Lower leg skin (tissue), 4 donors: ENCODE measurements at places on chromosomes 12 and 14.
A peak's percentile ranks its signal among the peaks of the same experiment; 100 is the strongest.

- no peak for DNase-seq
These were observed 36.1 kb upstream of the SLC16A7 start for GRCh38 chr12:59559696-59560095.

- no peak for DNase-seq
These were observed 1082.1 kb downstream of the AACS start for GRCh38 chr12:126147321-126147720.

DNA sequence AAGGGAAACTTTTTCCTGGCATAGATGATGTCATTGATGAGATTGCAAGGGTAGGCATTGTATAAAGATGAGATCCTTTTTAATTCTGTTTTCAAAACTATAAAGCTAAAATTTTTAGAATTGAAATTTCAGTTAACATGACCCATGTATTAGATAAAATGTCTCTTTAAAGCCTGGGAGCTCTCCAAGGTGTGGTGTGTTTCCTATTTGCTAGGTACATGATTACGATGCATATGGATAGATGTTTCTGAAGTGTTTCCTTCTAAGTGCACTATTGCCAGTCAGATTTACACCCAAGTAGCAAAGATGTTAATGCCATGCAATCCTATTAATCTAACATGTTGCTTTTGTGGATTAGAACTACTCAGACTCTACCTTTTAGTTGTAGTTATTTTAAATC, 834.7 kb downstream of the DIO2 start:
- DNase-seq, result no peak

DNA sequence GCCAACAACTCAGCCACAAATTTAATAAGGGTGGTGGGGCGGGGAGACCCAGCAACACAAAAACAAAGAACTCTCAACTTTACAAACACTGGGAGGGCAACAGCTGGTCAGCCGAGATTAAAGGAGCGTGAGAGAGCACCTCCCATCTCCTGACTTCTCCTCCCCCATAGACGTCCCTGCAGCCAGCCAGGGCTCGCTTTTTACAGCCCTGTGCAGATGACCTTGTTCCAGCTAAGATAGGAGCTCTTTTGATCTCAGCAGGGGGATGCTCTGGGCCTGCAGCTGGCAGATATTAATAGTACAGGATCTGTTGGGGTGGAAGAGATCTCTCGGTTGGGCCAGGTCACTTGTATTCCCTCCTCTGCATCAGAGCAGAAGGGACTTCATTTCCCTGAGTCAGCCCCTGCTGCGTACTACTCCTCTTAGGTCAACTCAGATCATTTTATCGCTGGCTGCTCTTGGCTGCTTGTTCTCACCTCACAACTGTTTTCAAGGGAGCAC, 475.8 kb downstream of the RAD51B start:
- no peak for DNase-seq

GRCh38 chr12:121490401-121491281, 90.2 kb downstream of the KDM2B start:
- no peak for DNase-seq

DNA sequence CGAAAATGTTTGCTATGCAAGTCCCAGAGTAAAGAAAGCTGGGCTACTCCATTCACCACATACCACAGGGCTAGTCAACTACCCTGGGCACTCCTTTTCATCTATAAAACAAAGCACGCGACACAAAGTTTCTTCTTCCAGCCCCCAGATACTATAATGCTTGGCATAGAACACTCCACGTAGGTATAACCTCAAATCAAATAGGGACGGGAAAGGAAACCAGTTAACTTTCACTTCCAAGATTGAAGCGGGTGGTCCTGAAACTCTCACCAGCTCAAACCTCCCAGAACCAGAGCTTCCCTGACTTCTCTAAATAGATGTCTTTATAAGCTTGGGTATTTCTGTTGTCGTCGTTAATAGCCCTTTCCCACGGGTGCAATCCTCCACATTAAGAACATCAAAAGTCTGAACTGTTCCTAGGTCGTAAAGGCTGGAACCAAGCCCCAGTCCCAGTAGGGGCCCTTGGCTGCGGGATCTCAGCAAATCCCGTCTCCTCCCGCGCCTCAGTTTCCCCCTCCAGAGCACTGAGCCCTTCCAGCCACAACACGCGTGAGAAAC, 647 bp downstream of the LGMN start:
- DNase-seq, result no peak

DNA sequence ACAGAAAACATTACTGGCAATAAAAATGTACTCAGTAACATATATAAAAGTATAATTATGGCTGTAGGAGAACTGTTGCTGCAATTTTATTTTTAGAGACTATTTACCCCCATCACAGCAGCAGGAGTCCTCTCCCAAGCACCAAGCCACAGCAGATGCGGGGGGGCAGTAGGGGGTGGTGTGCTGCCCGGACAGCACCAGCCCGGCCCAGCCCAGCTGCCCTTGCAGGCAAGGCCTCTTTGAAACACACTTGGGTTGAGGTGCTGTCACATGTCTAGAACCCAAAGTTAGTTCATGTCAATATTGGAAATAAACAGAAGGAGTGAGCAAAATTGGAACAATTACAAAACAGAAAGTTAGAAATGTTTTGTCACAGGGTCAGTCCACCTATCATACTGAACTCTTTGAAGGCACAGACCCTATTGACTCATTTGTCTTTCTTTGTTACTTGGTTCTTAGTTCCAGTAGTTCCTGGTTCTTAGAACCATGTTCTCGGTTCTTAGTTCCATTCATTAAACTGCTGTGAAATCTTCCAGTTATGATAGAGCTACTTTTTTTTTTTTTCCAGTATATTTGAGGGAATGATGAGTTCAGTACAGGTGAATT, 22.7 kb downstream of the CCNK start:
- no peak for DNase-seq

- DNase-seq, result peak; percentile 91
These were observed at the start of gene PLEKHH1 for GRCh38 chr14:67532998-67533753. PLEKHH1 (plus strand) TSS chr14:67533290; CDS start chr14:67541868, 8,578 bp downstream.

GRCh38 chr12:59593761-59594160, 2.1 kb upstream of the SLC16A7 start:
- DNase-seq, result no peak

GRCh38 chr14:104813286-104813685, 12.4 kb downstream of the ZBTB42 start:
- DNase-seq, result no peak

DNA sequence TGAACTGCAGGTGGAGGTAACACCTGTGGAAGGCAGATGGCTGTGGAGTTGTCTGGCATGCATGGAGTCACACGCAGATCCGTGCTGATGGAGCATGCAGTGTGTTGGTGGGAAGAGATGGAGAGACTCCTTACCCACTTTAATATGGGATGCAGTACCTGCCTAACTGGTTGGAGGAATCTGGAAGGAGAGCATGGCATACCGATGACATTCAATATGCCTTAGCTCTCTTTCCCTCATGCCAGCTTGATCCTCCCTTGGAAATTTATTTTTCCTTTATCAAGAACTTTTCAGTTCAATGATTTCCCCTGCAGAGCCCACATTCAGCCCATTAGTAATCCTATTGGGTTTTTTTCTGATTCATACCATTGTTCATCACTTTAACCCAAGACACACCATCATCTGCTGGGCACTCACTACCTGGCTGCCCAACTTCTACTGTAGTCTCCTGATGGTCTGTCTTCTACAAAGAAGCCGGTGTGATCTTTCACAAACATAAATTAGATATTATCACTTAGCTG, 25.9 kb upstream of the NR2C1 start:
- no peak for DNase-seq

GRCh38 chr14:92558319-92558718, 44.7 kb downstream of the RIN3 start:
- no peak for DNase-seq

DNA sequence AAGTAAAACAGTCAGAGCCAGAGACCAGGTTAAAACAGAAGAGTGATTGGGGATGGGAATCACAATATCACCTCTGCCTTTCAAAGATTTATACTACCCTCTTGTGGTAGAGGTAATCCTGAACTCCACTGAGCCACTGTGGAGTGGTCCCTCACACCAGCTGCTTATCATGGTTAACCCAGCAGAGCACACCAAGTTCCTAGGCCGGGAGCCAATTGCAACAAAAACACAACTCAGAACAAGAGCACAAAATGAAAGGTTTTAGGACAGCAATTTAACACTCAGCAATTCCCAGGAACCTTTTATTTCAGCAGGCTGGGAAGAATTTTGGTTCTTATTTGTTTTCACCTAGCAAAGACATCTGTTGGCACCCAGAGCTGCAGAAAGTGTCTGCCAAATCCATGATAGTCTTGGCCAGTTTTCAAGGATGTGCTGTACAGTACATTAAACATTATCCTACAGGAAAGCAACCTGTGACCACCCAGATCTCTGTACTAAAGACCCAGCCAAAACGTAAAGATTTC, 220.5 kb upstream of the ATXN7L3B start:
- no peak for DNase-seq

DNA sequence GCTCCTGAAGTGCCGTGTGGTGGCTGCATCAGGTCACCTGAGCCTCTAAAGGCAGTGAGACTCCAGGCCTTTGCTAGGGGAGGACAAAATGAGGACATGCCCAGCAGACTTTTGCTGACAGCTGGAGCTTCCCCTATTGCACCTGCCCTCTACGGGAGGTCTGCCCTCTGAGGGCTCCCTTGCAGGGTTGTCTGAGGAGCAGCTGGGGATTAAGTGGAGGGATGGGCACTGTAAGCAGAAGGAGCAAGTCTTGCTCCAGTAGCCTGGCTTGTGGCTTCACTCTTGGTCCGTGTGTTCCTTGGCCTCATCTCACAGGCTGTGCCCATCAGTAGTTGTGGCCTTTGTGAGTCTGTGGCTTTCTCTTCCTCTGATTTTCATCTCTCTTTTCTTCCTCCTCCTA, 66.9 kb upstream of the NRXN3 start:
- no peak for DNase-seq

- no peak for DNase-seq
These were observed 13.0 kb upstream of the TMTC2 start for GRCh38 chr12:82673698-82674097.

DNA sequence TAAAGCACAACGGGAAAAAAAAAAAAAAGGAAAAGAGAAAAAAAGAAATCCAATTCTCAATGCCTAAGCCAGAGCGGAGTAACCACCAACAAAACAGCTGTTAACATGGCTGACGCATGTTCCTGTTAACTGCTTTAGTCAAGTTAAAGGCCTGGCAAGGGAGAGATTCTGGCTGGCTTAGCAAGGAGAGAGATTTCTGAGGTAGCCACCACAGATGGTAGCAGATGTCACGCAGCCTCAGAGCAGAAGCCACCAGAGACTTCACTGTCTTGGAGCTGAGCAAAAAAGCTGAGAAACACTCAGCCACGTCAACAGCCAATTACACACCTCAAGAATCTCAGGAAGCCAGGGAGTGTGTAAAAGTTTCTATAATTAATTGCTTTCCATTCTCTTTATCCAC, 87.1 kb downstream of the TMCC3 start:
- DNase-seq, result no peak

DNA sequence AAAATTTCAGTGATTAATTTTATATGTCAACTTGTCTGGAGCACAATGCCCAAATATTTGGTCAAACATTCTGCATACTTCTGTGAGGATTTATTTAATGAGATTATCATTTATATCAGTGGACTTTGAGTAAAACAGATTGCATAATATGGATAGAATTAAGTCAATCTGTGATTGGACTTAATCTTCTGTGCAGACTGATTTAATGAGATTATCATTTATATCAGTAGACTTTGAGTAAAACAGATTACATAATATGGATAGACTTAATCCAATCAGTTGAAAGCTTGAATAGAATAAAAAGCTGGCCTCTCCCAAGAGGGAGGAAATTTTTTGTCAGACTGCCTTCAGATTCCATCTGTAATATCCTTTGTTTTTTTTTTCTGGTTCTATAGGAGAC, 1413.2 kb downstream of the LRFN5 start:
- DNase-seq, result no peak

GRCh38 chr14:70527501-70528105, 7.2 kb downstream of the ADAM20 start:
- no peak for DNase-seq

DNA sequence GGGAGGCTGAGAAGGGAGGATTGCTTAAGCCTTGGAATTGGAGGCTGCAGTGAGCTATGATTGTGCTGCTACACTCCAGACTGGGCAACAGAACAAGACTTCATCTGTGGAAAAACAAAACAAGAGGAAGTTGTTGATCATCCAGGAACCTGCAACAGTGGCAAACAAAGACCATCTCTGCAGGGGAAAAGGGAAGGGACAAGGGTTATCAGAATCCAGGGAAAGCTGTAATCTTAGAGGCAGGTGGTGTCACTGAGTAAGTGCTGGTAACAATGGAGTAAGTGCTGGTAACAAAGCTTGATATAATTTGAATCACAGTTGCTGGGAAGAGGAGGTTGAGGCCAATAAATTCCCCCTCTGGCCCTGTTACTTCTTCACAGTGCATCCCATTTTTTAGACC, 27.5 kb upstream of the DCN start:
- no peak for DNase-seq

DNA sequence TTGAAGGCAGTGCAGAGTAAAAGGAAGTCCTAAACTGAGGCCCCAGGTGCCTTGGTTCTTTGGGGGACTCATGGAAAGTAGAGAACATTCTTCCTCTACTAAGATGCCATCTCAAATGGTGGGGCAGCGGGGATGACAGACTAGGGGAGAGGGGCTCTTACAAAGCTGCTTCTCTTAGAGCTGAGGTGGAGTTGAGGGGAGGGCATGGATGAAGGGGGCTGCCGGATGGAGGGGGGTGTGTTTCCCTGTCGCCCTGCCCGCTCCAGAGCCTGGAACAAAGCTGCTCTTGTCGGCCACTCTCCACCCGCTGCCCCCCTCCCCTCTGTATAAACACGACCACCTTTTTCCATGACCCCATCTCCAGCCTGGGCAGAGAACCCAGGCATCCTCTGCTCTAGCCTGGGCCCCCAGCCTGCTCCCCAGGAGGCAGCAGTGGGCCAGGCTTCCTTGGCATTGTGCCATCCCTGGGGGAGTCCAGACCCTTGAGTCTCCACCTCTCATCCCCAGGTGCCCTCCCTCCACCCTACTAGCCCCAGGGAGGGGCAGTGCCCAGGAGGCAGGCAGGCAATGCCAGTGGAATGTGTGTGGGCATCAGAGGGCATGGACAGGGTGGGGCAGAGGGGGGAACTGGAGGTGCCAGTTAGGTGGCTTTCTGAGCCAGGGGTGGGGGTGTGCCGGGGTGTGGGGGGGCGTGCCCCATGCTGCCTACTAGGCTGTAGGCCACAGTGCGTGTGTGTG, 1.7 kb downstream of the RARG start:
- DNase-seq, result peak; percentile 91

DNA sequence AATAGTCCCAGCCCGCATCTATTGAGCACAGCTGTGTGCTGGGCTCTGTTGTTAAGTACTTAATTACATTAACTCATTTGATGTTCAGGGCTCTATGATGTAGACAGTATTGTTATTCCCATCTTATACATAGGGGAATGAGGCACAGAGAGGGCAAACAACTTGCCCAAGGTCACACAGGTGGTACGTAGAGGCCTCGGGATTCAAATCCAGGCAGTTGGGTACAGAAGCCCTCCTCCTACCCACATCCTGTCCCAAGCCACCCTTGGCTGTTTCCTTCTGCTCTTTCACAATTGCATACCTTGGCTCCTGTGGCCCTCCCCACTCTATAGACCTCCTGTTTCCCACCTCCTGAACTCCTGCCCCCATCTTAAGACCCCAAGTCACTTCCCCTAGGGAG, 10.0 kb upstream of the GPR68 start:
- no peak for DNase-seq

- no peak for DNase-seq
These were observed 38.8 kb downstream of the SYNE3 start for GRCh38 chr14:95477411-95478269.

GRCh38 chr14:56491299-56492285, 88.0 kb upstream of the TMEM260 start:
- no peak for DNase-seq
